Cerebellar nuclear complex (tissue), 1 donor: ENCODE measurements at places on chromosomes 1 and 21.

DNA sequence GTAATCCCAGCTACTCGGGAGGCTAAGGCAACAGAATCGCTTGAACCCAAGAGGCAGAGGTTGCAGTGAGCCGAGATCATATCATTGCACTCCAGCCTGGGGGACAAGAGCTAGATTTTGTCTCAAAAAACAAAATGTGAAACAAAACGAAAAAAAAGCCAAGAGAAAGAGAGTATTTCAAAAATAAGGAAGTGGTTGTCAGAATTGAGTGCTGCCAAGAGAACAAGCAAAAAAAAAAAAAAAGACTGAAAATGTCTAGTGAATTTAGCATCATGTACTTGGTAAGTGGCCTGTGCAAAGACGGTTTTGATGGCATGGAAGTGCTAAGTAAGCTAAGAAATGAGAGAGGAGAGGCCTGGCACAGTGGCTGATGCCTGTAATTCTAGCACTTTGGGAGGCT is 14.3 kb downstream of the KPNA6 start:
- no peak for DNase-seq

DNA sequence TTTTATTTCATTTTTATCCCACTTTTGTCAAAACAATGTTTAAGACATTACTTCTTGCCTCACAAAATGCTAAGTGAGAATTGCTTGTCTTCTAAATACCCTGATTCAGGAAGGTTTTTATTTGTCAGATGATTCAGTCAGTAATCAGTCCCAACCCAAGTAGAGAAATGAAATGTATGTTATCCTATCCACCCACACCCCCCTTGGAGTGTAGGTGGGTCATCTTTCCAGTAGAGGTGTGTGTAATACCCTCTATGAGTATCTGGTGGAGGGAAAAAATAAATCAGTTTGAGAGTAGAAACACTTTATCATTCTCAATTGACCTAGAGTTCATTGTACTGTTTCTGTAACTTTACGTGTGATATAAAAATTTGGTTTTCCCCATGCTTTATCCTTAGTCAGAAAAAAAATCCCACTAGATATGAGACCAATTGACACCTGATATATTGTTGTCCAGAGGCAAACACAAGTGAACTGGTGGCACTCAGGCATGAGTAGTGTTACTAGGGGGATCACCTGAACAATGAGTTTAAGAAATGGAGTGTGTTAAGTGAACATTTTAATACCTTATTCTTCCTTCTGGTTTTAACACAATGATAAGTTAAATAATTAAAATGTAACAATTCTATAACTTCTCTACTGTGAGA is 153.8 kb upstream of the C1orf105 start:
- no peak for DNase-seq

- DNase-seq: no peak
Measured at GRCh38 chr1:7561331-7561921, 209.7 kb upstream of the VAMP3 start.

- DNase-seq: peak; percentile 35
Measured at GRCh38 chr1:159211331-159212136, 6.9 kb downstream of the ACKR1 start.

GRCh38 chr1:40880813-40881549 is 18.8 kb upstream of the CITED4 start:
- DNase-seq: no peak

DNA sequence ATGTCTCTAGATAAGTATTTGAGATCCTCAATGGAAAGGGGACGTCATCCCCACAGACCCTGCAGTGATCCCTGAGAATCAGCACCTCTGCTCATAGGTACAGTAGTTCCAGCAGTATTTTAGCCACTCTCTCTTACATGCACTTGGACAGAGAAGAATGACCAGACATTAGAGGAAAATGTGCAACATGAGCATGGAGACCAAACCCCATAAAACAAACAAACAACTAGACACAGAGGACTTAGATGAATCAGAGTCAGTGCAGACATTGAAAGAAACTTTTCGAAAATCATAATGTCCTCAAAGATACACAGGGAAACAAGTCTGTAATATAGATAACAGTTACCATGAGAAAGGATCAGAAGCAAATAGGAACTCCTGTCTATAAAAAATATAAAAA is 108.2 kb downstream of the LYPLAL1 start:
- no peak for DNase-seq

GRCh38 chr21:45105906-45106485 is 31.6 kb downstream of the ADARB1 start:
- DNase-seq: no peak

GRCh38 chr1:210800301-210800700 is 333.6 kb downstream of the KCNH1 start:
- no peak for DNase-seq

DNA sequence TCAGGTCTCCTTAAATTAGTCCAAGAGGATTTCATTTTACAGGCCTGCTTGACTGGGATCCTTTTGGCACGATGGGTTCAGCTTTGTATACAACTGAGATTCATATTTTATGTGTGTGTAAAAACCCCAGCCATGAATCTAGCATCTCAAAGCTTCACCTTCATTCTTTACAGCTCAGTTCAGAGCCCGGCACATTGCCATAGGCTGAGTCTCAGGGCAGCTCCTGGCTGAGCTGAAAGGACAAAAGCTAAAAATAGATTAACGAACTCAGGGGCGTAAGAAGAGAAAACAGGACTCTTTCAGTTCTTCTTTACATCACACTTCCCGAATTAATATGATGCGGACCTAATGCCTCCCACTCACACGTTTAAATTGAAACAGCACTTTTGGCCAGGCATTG is 262.8 kb upstream of the PBX1 start:
- no peak for DNase-seq

GRCh38 chr1:54950006-54950368 is 30.4 kb upstream of the TMEM61 start:
- peak; percentile 12 for DNase-seq

DNA sequence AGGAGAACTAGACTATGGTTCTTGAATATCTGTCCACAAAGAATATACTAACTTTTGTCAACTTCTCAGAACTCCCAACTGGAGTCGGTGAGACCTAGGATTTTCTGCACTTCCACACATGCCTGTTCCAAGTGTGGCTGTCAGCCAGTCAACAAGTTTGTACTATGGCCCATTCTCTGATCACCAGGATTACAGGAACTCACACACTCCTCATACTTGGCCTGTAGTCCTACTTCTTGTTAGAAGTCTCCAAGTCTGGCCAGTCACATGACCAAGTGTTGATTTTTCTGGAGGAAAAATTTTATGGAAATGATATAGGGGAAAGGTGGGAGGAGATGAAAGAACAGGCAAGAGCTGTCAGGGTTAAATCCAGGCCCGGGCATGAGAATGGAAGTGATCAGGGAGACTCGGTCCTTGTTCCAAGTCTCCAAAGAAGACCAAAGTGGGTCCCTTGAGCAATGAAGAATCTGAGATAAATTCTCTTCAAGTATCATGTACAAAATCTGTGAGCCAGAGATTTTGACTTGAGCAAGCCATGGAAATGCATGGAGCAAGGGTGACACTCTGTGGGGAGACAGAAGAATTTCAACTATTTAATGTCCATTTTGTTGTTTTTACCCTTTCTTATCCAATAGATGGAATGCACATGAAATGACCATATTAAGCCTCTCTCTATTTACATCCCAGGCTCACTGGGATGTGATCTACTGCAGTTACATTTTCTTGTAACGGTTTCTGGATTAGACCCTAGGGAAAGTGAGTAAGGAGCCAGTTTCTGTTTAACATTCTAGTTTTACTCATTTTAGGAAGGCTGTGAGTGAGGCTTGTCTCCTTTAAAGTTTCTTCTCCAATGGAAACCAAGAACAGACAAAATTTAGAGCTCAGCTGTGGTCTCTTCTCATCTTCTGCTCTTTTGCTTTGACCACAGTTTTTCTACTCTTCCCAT is 320.9 kb downstream of the ASTN1 start:
- no peak for DNase-seq

DNA sequence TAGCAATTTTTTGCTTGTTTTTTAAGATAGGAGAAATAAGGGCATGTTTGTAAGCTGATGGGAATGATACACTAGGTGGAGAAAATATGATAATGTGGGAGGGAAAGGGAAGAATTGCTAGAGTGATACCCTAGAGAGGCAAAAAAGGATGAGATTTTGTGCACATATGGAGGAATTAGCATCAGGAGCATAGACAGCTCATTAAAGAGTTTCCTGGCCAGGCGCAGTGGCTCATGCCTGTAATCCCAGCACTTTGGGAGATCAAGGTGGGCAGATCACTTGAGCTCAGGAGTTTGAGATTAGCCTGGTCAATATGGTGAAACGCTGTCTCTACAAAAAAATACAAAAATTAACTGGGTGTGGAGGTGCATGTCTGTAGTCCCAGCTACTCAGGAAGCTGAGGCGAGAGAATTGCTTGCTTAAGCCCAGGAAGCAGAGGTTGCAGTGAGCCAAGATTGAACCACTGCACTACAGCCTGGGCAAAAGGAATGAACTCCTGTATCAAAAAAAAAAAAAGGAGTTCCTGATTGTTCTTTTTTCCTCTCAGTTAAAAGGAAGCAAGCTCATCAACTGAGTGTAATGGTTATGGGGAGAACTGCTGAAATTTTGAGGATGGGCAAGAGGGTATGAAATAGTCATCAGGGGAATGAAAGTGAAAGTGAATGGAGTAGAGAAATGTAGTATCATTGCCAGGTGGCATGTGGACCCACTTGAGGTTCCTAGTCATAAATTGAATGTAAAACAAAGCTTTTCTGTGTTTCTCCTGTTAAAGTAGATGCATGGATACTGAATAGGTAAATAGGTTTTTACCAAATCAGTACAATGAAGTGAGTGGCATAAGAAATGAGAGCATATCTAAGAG is 35.5 kb downstream of the SH3GLB1 start:
- no peak for DNase-seq

DNA sequence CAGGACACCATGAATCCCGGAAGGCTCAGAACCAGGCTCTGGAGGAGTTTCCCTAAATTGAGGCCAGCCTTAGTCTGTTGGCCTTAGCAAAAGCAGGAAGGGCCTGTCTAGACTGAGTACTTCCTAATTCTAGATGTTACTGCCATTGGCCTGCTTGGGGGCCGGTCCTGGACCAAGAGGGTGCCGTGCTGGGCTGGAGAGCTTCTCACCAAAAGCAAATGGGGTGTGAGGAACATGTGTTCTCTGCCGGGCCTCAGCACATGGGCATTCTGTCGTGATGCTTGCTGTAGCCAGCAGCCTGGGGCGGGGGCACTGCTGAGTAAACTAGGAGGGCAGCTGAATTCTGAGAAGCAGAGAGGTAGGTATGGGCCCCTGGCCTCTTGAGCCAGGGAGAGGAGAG is 35.7 kb upstream of the MAN1C1 start:
- DNase-seq: no peak

GRCh38 chr1:117093091-117093534 is 28.4 kb downstream of the TRIM45 start:
- DNase-seq: no peak

- no peak for DNase-seq
Measured at GRCh38 chr1:13498553-13498952, 15.2 kb downstream of the LRRC38 start.

DNA sequence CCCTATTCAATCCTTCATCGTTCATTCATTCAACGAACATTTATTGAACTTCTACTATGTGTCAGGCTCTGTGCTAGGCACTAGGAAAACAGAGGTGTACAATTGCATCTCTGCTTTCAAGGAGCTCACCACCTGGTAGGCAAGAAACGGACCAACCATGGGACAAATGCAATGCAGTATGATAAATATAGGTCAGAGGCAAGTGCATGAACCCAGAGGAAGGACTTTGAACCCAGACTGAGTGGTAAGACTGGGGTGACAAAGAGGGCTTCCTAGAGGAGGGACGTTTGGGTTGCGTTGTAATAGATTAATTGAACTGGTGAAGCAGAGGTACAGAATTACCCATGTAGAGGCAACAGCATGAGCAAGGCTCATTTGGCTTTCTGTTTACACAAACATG is 16.4 kb downstream of the CD2 start:
- DNase-seq: no peak

- no peak for DNase-seq
Measured at GRCh38 chr1:16131636-16132324, 24.1 kb downstream of the EPHA2 start.

GRCh38 chr1:202084791-202085681 is 37.7 kb upstream of the GPR37L1 start:
- DNase-seq: no peak

DNA sequence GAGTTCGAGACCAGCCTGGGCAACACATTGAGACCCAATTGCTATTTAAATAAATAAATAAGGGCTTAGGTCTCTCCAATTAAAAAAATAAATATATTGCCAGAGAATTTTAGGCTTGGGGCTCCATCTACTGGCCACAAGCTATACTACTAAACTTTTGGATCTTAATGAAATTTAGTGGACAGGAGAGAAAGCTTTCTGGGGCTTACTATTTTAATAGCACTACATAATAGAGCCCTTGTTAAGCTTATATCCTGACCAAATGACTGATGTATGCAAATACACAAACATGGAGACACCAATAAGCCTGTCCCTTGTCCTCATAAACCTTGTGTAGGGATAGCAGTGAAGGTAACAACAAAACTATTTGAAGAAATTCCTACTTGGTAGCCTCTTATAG is 18.4 kb downstream of the CCT3 start:
- no peak for DNase-seq

DNA sequence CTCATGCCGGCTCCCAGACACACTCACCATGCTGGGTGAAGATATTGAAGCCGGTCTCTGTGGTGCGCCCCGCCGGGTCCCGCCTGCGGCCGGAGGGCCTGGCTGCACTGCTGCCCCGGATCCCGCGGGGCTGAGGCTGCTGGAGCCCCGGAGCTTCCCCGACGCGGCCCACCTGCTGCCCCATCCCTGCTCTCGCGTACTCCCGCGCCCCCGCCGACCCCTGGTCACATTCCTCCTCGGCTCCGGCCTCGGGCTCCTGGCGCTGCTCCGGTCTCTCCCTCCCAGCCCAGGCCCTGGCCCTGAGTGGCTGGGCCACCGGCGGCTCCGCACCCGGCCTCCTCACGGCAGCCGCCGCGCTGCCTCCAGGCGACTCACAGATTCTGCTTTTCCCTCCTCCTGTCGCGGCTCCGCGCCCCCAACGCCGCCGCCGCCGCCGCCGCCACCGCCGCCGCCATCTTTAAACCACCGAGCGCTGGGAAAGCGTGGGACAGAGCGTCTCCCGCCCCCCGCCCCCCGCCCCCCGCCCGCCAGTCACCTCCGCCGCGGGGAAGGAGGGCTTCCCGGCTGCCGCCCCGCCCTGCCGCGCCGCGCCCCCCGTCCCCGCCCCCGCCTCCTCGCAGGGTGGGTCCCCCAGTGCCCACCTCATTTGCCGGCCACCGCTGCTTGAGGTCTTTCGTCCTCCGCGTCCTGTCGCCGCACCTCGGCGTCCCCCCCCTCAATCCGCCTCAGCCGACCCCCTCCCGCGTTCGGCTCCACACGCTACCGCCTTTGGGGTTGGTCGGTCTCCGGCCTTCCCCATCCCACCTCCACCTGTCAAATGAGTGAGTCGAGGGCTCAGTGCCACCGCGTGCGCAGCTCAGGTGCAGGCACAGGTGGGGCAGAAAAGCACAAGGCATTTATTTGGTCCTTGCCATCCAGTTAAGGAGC is at the start of gene ABL2:
TSS of gene ABL2 (minus strand) at position 464 of the 927 bp plus-strand sequence. CDS start at position 184, 280 bp downstream.
- DNase-seq: no peak

DNA sequence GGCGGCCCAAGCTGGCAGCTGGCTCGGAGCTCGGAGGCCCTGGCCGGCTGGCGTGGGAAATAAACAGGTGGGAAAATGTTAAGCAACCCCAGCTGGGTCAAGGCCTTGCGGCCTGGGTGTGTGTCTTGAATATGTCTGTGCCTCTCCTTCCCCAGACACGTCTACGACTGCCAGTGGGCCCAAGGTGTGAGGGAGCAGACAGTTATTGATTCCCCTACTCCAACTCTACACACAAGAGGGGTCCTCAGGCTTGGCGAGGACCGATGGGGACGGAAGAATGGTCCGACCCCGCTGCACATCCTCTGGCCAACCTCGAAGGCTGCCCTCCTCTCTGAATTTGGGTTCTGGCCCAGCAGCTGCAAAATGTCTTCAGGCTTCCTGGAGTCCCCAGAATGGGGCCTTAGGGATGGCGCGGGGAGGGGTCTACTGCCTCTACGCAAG is 2.2 kb downstream of the IL22RA1 start:
- no peak for DNase-seq
